ENCODE measurements at places on chromosomes 4 and X.

GRCh38 chr4:112859456-112860184 is 189.8 kb upstream of the ANK2 start:
- DNase-seq, result no peak

DNA sequence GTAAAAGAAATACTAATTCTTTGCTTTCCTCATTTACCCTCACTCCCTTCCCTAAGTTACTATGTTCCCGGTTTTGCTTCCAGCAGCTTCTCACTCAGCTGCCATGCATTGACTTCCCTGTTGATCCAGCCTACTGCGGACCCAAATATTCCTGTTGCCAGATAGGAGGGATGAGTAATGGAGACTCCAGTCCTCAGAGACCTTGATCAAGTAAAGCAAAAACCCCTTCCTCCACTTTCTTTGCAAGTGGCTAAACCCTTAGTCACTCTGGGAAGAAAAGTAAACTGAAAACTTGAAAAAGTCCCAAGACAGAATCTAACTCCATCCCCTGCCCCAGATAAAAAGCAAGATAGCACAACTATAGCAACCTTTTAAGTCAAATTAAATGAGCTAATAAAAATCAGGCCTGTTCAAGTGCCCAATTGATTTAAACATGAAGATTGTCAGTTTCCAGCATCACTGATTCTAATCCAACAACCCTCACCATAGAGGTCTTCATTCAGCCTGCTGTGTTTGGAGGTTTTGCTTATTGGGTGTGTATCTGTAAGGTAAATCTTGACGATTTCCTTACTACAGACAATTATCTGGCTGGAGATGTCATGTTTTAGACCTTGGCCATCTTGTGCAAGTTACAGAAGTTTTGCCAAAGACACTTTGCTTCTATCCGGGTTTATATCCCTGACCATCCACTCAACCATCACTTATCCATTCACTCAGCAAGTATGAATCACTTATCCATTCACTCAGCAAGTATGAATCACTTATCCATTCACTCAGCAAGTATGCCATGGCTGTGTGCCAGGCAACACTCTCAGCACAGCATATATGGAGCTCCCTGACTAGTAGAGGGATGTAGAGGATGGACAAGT is 17.6 kb downstream of the FGFBP1 start:
- peak; percentile 96 for DNase-seq

- DNase-seq, result peak; percentile 73
Measured at GRCh38 chr4:123597586-123597985, 201.0 kb downstream of the SPRY1 start.

- DNase-seq, result no peak
Measured at GRCh38 chr4:113270520-113271319, 221.3 kb downstream of the ANK2 start.

DNA sequence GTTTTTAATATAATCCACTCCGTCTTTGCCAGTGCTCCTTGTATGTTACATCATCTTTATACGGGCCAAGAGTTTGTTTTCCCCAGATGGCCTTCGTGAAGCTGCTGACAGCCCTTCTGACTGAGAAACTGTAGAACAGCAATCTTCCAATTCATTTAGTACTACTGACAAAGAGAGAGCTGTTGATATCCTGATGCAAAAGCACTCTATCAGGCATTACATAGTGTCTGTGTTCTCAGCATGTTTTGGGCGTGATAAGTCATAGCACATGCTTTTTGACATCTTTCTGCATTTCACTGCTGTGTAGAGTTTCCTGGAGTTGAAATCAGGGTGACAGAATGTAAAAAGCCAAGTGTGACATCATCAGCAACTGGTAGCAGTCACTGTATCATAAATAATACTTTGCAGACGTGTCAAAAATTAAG is 746.3 kb upstream of the FAM241A start:
- peak; percentile 69 for DNase-seq

DNA sequence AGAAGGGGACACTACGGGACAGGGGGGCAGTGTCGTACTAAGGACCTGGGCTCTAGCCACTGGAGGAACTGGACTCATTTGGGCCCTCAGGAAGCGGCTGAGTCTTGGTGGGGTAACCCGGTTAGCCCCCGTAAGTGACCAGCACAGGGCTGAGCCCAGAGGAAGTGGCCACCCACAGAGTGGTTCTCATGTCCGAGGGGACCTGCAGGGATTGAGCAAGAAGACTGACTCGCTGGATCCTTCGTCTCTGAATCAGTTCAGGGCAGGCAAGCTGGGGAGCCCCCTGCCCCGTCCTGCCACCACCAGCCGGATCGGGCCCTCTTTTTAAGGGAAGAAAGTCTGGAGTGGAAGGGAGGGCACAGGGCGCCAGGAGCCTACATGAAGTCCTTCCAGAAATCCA is 719 bp upstream of the BGN start:
- no peak for DNase-seq
